ENCODE measurements at places on chromosomes 12 and 14. TPM values are rescaled to one million over a fixed set of nuclear protein-coding genes. Genes with fewer than 3 reads are reported as not detected.

Gene TRIM9
- total RNA-seq, result 1.2 TPM

Gene BDKRB1
- not detected for total RNA-seq

DNA sequence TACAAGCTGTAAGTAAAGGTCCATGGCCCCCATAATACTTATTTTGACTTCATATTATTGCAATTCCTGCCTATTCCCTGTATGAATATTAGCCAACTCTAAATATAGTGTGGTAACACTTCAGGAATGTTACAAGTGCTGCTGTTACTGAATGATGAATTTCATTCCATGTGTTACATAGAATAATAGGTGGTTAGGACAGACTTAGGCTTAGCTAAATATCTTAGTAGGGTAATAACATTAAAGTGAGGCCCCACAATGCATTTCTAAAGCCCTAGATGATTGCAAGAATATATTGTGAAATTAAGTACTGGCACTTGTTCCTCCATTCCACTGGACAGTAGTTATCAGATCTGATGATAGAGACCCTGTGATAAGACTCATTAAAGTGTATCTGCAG lies 182.7 kb downstream of the PCNX1 start:
- no peak overlapping the region for H3K27ac ChIP-seq
- no peak for DNase-seq
- H3K36me3 ChIP-seq, result peaks cover 35% of the 10 kb centered on the region
- no peak overlapping the region for H3K4me3 ChIP-seq

GRCh38 chr12:63930971-63931370 lies 86.5 kb downstream of the SRGAP1 start:
- H3K4me3 ChIP-seq, result no peak overlapping the region
- H3K4me1 ChIP-seq, result no peaks in the 10 kb centered on the region
- no peaks in the 10 kb centered on the region for H3K36me3 ChIP-seq
- no peaks in the 10 kb centered on the region for H3K27me3 ChIP-seq
- DNase-seq, result no peak

GRCh38 chr14:42323426-42323825 lies 716.8 kb downstream of the LRFN5 start:
- no peaks in the 10 kb centered on the region for H3K27me3 ChIP-seq
- no peak overlapping the region for H3K4me3 ChIP-seq
- H3K36me3 ChIP-seq, result no peaks in the 10 kb centered on the region
